ENCODE measurements at places on chromosomes 4 and X. TPM values are rescaled to one million over a fixed set of nuclear protein-coding genes. Genes with fewer than 3 reads are reported as not detected.
A peak's percentile ranks its signal among the peaks of the same experiment; 100 is the strongest.

FRG2 gene
- total RNA-seq = not detected

BTK gene
- total RNA-seq = 3.6 TPM

TCEAL6 gene
- 4.0 TPM for total RNA-seq

- peak overlapping the region; percentile 38 for H3K4me3 ChIP-seq
- H3K36me3 ChIP-seq = no peaks in the 10 kb centered on the region
- no peak for DNase-seq
- no peaks in the 10 kb centered on the region for H3K27me3 ChIP-seq
- peak overlapping the region; percentile 49 for H3K27ac ChIP-seq
Observed at GRCh38 chrX:46758163-46758955, 559 bp downstream of the SLC9A7 start.

HTN3 gene
- total RNA-seq = not detected

DNA sequence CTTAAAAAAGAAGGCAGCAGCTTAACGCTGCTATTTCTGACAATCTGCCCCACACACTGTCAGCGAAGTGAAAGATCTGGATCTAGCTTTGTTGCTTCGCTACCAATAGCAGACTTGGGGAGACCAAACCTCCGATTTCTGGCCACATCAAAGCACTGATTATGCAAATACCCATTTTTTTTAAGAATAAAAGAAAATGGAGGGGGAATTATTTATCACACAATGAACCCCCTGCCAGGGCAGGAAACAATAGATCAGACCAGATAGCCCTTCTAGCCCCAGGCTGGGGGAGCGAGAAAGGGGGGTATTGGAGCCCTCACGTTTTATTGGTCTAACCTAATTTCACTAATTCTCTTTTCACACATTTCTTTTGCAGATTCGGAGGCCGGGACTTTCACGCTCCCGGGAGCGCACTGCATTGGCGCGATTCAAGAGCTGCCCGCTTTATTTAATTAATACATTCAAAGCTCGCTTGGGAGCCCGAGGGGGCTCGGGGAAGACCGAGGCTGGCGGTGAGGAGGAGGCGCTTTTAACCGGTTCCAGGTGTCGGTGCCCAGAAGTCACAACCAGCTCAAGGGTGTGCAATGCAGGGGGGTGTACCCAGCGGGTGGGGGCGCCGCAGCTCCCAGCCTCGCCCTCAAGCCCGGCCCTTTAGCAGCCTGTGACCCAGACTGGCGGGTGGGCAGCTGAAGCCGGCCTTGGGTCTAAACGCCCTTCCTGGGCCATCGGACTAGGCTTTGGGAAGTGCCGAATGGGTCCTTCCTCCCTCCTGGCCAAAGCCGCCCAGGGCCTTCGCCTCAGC is 5.5 kb downstream of the NEUROG2 start:
- DNase-seq = no peak
- H3K36me3 ChIP-seq = no peaks in the 10 kb centered on the region
- no peak overlapping the region for H3K4me3 ChIP-seq
- H3K27ac ChIP-seq = no peak overlapping the region
- peaks cover 18% of the 10 kb centered on the region for H3K4me1 ChIP-seq

REPS2 gene
- total RNA-seq = 12.5 TPM

DNA sequence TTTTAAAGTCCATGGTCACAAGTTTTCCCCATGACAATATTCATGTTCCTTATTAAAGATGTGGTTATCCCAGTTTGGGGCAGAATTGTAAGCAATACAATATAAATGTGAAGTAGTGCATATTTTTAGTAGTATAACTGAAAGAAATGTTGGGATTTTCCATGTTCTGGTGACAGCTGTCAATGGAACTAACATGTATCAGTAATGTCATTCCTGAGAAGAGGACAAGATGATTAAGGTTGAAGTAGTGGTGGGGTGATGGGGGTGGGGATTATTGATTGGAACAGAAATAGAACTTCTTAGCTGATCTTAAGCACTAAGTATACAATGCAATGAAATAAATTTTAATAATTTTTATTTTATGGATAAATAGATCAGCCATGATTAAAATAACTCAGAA is 81.6 kb downstream of the PDHA2 start:
- H3K27ac ChIP-seq = no peak overlapping the region
- H3K27me3 ChIP-seq = no peaks in the 10 kb centered on the region
- H3K36me3 ChIP-seq = no peaks in the 10 kb centered on the region

DNA sequence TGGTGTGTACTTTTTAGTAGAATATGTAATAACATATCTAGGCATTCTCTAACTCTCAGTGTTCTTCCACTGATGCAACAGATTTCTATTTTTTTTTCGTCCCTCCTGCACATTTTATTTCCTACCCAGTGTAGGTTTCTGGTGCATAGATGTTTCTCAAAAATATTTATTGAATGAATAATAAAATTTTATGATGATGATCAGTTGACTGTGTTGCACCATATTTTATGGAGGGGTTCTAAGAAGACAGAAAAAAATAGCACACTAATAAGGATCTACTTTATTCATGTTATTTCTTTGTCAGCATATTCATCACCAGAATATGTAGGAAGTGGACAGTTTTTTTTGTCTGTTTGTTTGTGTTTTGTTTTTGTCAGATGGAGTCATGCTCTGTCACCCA is 2529.3 kb downstream of the ARAP2 start:
- H3K4me3 ChIP-seq = no peak overlapping the region
- H3K4me1 ChIP-seq = no peaks in the 10 kb centered on the region
- no peak overlapping the region for H3K27ac ChIP-seq
- no peak for DNase-seq
- no peaks in the 10 kb centered on the region for H3K36me3 ChIP-seq

DNA sequence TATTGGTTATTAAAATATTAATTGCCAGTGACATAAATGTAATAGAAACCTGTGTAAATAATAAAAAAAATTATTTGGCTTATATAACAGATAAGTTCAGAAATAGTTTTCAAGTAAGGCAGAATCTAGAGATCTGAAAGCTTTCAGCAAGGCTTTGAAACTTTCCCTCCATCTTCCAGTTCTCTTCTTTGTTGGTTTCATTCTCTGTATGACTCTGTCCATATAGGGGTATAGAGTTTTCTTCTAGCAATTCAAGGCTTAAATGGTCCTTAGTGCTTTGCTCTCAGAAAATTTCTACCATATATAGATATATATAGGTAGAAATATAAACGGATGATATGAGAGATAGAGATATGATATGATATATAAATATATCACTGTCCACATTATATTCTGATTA is 160.5 kb upstream of the GABRA2 start:
- no peak overlapping the region for H3K4me3 ChIP-seq
- H3K36me3 ChIP-seq = no peaks in the 10 kb centered on the region
- no peak for DNase-seq
- H3K27ac ChIP-seq = no peak overlapping the region

DNA sequence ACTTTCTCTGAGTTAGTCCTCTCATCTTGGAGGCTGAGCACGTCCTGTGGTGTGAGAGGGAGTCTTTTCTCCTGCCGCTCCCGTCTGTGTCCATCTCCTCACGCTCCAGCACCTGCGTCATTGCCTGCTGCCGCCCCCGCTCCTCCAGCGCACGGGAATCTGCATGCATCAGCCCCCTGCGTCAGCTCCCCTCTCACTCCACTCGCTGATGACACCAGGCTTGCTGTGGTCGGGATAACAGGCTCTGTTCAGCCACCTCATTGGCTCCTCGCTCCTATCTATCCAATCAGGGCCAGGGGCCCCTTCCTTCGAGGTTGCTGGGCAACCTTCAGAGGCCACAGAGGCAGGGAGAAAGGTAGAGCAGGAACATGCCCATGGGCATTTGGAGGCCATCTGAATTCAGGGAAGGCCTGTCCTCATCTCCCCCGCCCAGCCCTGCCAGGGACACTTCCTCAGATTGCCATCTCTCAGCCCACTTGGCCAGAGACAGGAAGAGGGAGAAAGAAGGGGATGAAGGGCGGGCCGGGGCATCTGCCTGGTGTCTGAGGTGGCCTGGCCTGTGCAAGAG is 9.3 kb downstream of the ZNF185 start:
- no peaks in the 10 kb centered on the region for H3K27me3 ChIP-seq
- no peaks in the 10 kb centered on the region for H3K4me1 ChIP-seq
- no peak overlapping the region for H3K27ac ChIP-seq

DNA sequence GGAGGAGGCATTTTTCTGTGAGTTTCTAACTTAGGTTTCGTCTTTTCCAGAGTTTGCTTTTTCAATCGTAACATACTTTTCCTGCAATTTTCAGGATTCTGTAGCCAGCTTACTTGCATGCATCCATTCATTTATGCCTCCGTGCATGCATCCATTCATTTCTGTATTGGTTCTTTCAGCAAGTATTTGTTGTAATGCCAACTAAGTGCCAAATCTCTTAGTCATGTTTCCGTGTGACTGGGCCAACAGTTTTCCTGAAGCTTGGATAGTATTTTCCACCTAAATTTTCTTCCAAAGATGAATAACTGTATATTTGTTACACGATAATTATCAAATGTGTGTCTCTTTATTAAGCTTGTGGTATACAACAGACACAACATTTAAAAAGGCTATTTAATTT is 41.5 kb downstream of the CBLL2 start:
- H3K36me3 ChIP-seq = no peaks in the 10 kb centered on the region
- no peaks in the 10 kb centered on the region for H3K4me1 ChIP-seq
- no peak overlapping the region for H3K4me3 ChIP-seq
- no peak overlapping the region for H3K27ac ChIP-seq

DNA sequence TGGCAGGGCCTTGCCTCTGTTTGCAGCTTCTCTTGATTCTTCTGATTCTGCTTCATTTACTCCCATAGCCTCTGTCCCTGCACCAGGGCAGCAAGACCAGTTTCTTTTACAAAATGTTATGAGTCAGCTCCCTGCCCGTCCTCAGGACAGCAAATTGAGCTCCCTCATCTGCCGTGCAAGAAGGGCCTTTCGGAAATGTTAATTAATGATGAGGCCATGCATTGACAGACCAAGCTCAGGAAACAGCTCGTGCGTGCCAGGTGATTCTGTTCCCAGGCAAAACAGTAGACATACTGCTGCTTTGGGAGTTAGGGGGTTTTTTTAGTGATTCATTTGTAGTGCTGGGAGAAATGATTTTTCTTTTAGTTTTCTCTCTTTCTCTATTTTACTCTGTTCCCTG is 231.7 kb downstream of the FBXW7 start:
- no peaks in the 10 kb centered on the region for H3K4me1 ChIP-seq
- H3K4me3 ChIP-seq = no peak overlapping the region
- no peak for DNase-seq
- no peaks in the 10 kb centered on the region for H3K27me3 ChIP-seq
- no peaks in the 10 kb centered on the region for H3K36me3 ChIP-seq

C4orf17 gene
- not detected for total RNA-seq

- H3K27me3 ChIP-seq = no peaks in the 10 kb centered on the region
- no peak overlapping the region for H3K27ac ChIP-seq
- H3K36me3 ChIP-seq = no peaks in the 10 kb centered on the region
- H3K4me1 ChIP-seq = no peaks in the 10 kb centered on the region
- no peak for DNase-seq
Observed at GRCh38 chrX:113982766-113983165, 601.1 kb upstream of the HTR2C start.

SLC10A7 gene
- 10.6 TPM for total RNA-seq

FBXO8 gene
- 41.1 TPM for total RNA-seq

TMPRSS11D gene
- not detected for total RNA-seq

AMOT gene
- total RNA-seq = 10.3 TPM

FGF13 gene
- total RNA-seq = 5.4 TPM

GRCh38 chrX:10167573-10167972 is 10.8 kb downstream of the CLCN4 start:
- H3K27ac ChIP-seq = no peak overlapping the region
- H3K27me3 ChIP-seq = no peaks in the 10 kb centered on the region
- H3K4me1 ChIP-seq = no peaks in the 10 kb centered on the region

MFAP3L gene
- 2.0 TPM for total RNA-seq

DNA sequence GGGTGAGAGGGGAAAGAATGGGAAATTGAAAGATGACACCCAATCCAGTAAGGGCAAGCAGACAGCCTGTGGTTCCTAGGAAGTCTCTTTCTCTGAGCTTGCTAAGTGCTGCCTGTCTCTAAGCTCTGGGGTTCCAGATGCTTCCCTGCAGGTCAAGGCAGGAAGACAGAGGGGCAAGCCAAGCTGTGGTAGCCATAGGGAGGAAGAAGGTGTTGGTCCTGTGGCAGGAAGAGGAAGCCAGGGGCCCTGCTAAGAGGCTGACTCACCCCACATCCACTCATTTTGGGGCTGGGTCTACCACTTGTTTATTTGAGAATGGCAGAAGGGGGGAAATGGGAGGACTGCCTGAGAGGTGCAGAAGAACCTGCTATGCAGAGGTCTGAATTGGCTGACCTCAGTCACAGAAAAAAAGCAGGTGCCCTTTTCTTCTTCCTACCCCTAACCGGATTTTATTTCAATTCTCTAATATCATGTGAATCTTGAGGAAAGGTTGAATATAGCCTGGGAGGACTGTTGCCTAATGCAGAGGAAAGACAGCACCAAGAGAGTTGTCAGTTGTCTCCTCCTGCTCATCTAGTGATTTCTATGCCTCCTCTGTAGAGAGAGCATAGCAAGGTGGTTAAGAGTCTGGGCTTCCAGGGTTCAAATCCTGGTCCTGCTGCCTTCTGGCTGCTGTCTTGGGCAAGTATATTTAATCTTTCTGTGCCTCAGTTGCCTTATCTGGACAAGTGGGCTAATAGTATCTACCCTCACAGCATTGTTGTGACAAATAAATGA is 27.4 kb downstream of the HOPX start:
- no peaks in the 10 kb centered on the region for H3K27me3 ChIP-seq
- no peaks in the 10 kb centered on the region for H3K36me3 ChIP-seq
- no peak for DNase-seq
- no peak overlapping the region for H3K27ac ChIP-seq
- H3K4me3 ChIP-seq = no peak overlapping the region
- H3K4me1 ChIP-seq = peaks cover 5% of the 10 kb centered on the region

SEC24B gene
- 37.9 TPM for total RNA-seq

UGT8 gene
- 0.77 TPM for total RNA-seq

MCF2 gene
- total RNA-seq = 3.6 TPM

OPHN1 gene
- 3.6 TPM for total RNA-seq

DNA sequence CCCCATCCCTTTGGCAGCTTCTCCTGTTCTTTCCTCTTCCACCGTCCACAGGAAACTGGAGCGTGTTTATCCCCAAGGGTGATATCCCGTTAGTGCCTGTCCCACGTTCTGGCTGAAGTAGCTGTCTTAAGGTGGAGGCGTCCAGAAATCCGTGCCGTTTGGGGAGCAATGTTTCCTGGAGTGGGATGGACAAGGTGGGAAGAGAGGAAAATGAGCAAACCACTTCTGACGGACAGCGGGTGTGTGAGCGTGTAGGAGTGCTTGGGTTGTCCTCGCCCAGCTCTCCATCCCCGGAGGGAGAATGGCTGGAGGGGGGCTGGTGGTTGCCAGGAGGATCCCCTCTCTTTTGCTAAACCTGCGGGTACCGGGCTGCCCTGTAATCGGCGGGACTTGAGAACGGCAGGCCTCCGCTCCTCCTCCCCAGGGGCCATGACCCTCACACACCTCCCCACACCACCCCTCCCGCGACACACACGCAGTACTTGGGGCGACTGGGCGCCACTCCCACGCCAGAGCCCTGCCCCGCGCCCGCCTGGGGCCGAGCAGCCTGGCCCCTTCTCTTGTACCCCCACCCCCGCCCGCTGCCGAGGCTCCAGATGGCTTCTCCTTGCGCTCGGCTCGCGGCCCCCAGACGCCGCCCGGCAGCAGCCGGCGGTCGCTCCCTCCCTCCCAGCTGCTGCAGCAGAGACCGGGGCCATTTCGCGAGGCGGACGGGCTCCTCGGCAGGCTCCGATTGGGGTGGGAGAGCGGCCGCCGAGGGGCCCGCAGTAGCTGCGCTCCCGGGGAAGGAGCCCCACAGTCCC is 13.9 kb upstream of the PRDM8 start:
- peak overlapping the region; percentile 73 for H3K27ac ChIP-seq
- peak overlapping the region; percentile 78 for H3K4me3 ChIP-seq
- no peaks in the 10 kb centered on the region for H3K36me3 ChIP-seq
- peaks cover 14% of the 10 kb centered on the region for H3K4me1 ChIP-seq
- H3K27me3 ChIP-seq = no peaks in the 10 kb centered on the region
- peak; percentile 57 for DNase-seq

NXF2B gene
- not detected for total RNA-seq

GRCh38 chrX:34288782-34289181 is 156.7 kb upstream of the FAM47A start:
- no peak overlapping the region for H3K27ac ChIP-seq
- no peaks in the 10 kb centered on the region for H3K36me3 ChIP-seq
- DNase-seq = no peak
- H3K4me3 ChIP-seq = no peak overlapping the region
- H3K27me3 ChIP-seq = no peaks in the 10 kb centered on the region

All from ovary (tissue), 10 donors.